ENCODE measurements at places on chromosomes 4 and X. TPM values are rescaled to one million over a fixed set of nuclear protein-coding genes. Genes with fewer than 3 reads are reported as not detected.

EGFL6 gene
- not detected for total RNA-seq

ASMT gene
- not detected for total RNA-seq

ENPEP gene
- not detected for total RNA-seq

DNA sequence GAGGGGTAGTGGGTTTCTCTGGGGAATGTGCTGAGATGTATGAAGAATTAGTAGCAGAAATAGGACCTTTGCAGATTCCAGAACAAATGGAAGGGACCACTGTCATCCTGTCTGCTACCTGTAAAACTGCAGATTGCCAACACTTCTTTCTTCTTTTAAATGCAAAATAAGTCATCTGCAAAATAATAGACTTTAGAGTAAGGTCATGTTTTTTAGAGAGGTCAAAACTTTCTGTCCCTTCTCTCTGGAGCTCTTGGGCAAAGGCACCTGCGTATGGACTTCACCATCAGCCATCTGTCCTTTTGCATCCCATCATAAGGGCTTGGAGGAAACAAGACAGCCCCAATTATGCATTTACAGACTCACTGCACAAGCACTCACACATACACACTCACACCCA is 121.1 kb upstream of the PPARGC1A start:
- peaks cover 4% of the 10 kb centered on the region for H3K27me3 ChIP-seq
- no peak overlapping the region for H3K27ac ChIP-seq
- DNase-seq = no peak
- H3K36me3 ChIP-seq = no peaks in the 10 kb centered on the region
- H3K4me3 ChIP-seq = no peak overlapping the region

DNA sequence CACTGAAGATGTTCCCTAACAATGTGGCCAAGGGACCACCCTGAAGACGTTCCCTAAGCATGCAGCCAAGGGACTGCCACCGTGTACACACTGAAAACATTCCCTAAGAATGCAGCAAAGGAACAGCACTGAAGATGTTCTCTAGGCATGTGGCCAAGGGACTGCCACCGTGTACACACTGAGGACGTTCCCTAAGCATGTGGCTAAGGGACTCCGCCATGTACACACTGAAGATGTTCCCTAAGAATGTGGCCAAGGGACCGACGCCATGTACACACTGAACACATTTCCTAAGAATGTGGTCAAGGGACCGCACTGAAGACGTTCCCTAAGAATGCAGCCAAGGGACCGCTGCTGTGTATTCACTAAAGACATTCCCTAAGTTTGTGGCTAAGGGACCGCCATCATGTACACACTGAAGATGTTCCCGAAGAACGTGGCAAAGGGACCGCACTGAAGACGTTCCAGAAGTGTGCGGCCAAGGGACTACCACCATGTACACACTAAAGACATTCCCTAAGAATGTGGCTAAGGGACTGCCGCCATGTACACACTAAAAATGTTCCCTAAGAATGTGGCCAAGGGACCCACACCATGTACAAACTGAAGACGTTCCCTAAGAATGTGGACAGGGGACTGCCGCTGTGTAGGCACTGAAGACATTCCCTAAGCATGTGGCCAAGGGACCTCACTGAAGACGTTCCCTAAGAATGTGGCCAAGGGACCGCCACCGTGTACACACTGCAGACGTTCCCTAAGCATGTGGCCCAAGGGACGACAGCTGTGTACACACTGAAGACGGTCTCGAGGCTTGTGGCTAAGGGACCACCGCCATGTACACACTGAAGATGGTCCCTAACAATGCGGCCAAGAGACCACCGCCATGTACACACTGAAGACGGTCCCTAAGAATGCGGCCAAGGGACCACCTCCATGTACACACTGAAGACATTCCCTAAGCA is 54.8 kb downstream of the DHRSX start:
- H3K4me3 ChIP-seq = no peak overlapping the region
- no peak overlapping the region for H3K27ac ChIP-seq
- no peaks in the 10 kb centered on the region for H3K4me1 ChIP-seq
- H3K36me3 ChIP-seq = peaks cover 13% of the 10 kb centered on the region
- DNase-seq = no peak
- H3K27me3 ChIP-seq = no peaks in the 10 kb centered on the region

DNA sequence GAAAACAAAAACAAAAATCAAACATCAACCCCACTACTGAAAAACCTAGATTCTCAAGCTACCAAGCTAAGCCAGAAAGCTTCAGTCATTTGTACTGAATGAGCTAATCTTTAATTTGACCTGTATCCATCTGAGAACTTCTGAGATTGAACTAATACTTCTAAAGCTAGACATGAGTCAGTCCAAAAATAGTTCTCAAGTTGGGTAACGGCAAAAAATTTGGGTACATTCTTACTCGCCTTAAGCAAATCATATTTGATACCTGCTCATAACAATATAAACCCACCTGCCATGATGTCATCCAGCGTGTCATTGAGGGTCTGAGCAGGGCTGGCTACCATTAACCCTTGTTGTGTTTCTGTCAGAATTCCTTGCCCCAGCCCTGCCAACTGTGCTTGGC is 69.7 kb upstream of the COX18 start:
- H3K27me3 ChIP-seq = no peaks in the 10 kb centered on the region
- peaks cover 21% of the 10 kb centered on the region for H3K36me3 ChIP-seq
- H3K4me3 ChIP-seq = no peak overlapping the region
- no peak for DNase-seq
- peaks cover 8% of the 10 kb centered on the region for H3K4me1 ChIP-seq

GRCh38 chr4:2515830-2516550 is 20.5 kb upstream of the FAM193A start:
- H3K36me3 ChIP-seq = peaks cover 33% of the 10 kb centered on the region
- no peaks in the 10 kb centered on the region for H3K4me1 ChIP-seq
- H3K27ac ChIP-seq = no peak overlapping the region
- DNase-seq = no peak

DNA sequence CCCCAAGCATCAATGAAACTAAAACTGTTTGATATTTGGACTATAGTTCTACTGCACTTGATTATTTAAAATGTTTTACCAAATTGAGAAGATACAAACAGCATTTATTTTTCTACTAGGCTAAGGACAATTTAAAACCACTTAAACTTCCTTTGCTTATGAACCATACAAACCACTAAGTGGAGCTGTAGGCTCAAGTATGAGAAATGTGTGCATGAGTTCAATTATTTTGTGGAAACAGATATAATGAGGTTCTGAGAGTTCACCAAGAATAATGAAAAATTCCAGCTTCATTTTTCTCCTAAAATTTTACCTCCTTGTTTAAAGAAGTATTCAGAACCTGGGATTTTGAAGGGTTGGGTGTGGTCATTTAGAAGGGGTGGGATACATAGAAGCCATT is 63.1 kb downstream of the SERPINA7 start:
- H3K4me1 ChIP-seq = no peaks in the 10 kb centered on the region
- H3K27me3 ChIP-seq = no peaks in the 10 kb centered on the region
- H3K4me3 ChIP-seq = no peak overlapping the region
- DNase-seq = no peak
- H3K36me3 ChIP-seq = no peaks in the 10 kb centered on the region

DNA sequence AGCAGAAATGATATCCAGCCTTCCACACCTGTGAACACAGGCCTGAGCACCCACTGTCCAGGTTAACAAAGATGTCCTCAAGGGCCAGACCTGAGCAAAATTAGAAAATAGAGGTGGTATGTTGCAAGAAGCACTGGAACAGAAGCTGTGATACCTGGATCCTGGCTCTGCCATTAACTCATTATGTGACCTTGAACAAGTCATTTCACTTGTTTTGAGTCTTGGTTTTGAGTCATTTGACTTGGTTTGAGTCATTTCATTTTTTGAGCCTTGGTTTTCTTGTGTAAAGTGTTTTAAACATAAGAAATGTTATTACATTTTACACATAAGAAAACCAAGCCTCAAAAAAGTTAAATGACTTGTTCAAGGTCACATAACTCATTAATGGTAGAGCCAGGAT is 2.9 kb upstream of the NWD2 start:
- DNase-seq = no peak
- H3K4me3 ChIP-seq = no peak overlapping the region
- H3K27ac ChIP-seq = no peak overlapping the region
- peaks cover 6% of the 10 kb centered on the region for H3K4me1 ChIP-seq
- H3K27me3 ChIP-seq = peaks cover 47% of the 10 kb centered on the region
- no peaks in the 10 kb centered on the region for H3K36me3 ChIP-seq

DNA sequence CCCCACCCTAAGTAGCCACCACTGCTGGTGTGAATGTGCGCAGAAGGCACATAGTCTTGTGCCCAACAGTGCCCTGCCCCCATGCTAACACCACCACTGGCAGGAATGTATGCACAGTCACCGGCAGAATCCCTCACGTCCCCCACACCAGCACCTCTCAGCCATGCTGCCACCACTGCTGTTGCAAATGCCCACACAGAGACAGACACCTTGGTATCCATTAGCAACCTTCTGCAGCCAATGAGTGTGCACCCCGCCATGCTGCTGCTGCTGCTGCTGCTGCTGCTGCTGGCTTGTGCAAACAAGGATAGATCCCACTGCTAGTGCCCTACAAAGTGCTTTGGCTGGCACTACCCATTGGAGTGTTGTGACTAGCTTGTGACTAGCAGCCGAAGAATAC is 52.4 kb upstream of the MMAA start:
- peaks cover 38% of the 10 kb centered on the region for H3K27me3 ChIP-seq
- no peak overlapping the region for H3K27ac ChIP-seq
- H3K36me3 ChIP-seq = no peaks in the 10 kb centered on the region
- no peaks in the 10 kb centered on the region for H3K4me1 ChIP-seq
- no peak for DNase-seq

DNA sequence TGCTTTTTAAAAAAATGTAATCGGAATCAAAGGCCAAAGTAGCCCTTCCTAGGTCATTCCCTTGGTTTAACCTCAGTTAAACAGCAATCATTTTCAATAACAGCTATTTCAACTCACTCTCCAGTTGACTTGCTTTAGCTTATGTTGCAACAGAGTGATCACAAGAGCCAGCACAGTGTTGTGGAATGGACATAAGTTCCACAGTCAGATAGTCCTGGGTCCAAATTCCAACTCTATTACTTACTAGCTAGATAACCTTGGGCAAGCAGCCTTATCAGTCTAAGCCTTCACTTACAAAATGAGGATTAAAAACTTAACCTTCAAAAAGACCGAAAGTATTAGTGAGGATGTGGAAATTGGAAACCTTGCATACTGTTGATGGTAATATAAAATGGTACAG is 9.2 kb upstream of the GPC3 start:
- H3K27me3 ChIP-seq = no peaks in the 10 kb centered on the region
- H3K36me3 ChIP-seq = no peaks in the 10 kb centered on the region
- DNase-seq = no peak

DNA sequence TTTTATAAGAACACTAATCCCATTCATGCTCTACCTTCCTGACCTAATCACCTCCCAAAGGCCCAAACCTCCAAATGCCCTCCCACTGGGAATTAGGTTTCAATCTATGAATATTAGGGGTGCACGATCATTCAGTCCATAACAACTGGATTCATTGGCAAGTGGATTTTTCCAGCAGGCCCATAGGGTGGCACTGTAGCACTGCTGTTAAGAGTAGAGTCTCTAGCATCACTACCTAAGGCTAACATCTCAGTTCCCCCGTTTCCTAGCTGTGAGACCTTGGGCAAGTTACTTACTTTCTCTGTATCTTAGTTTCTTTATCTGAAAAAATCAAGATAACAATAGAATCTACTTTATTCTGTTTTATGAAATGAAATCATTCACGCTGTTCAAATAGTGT is 315.8 kb downstream of the STIM2 start:
- H3K36me3 ChIP-seq = no peaks in the 10 kb centered on the region
- DNase-seq = peak; percentile 18
- no peak overlapping the region for H3K27ac ChIP-seq
- no peaks in the 10 kb centered on the region for H3K27me3 ChIP-seq

DNA sequence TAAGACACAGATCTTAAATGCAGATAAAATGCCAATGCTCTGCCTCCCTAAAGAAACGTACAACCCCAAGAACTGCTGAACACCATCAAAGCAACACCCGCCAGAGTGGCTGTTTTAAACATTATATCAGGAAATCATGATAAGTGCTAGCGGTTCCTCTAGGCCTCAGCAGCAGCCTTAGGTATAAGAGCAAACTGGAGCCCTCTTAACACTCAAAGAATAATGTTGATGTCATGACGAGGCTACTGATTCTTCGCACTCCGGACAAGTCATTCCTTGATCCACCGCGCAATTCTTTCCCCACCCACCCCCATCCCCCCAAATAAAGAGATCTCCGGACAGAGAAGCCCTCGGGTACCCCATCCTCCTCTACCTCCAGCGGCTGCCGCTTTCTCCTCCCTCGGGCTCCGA is 507 bp downstream of the LIN54 start:
- DNase-seq = peak; percentile 15
- peak overlapping the region; percentile 95 for H3K4me3 ChIP-seq
- H3K27ac ChIP-seq = peak overlapping the region; percentile 92

DNA sequence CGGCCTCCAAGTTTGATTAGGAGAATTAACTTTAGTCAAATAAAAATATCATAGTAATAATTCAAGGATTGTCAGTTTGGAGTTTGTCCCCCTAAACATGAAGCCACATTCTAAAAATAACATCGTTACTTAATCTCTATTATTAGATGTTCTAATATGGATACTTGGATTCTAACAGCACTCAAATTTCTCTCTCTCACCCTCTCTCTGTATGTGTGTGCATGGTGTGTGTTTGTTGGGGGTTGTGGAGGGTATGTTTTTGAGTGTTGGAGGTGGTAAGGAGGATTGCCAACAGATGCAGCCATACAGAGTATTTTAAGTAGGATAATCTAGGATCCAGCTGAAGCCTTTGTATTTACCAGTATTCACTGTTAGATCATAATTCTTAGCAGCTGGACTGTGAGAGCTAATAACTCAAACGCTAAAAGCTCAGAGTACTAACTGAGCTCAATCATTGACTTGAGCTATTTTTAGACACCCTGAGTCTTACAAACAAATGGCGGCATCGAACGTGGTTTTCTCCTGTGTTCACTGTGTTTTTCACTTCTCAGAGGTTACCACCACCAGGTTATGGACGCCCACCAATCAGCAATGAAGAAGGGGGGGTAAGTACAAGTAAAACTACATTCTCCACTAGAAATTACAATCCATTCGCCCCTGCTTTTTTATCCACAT is 8.8 kb downstream of the ENAM start:
- peaks cover 4% of the 10 kb centered on the region for H3K27me3 ChIP-seq
- H3K4me1 ChIP-seq = peaks cover 10% of the 10 kb centered on the region
- no peak overlapping the region for H3K4me3 ChIP-seq
- H3K27ac ChIP-seq = no peak overlapping the region
- H3K36me3 ChIP-seq = no peaks in the 10 kb centered on the region
- DNase-seq = no peak

GRCh38 chr4:21413807-21414370 is 534.7 kb downstream of the KCNIP4 start:
- no peaks in the 10 kb centered on the region for H3K36me3 ChIP-seq
- DNase-seq = no peak
- no peaks in the 10 kb centered on the region for H3K27me3 ChIP-seq
- H3K27ac ChIP-seq = no peak overlapping the region

DNA sequence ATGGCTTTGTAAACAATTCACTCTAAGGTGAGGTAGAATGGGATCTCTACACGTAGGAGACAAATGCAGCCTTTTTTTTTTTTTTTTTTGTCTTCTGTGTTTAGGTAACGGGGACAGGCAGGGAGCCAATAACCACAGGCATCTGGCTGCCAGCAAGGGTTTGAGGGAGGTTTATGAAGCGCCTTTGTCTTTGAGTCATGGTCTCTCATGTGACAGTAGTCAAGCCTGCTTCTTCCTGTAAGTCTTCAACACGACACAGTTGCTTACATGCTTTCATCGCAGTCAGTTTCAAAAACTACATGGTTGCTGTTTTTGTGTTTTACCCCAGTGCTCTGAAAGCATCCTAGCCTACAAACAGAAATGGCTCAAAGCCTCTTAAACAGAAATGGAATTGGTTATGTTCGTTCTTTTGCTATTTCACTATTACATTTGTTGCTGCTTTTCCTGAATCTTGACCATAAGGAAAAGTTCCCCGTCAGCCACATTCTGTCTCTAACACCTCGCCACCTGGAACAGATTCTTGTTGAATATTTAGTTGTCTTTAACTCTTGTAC is 127.8 kb upstream of the METTL14 start:
- H3K4me3 ChIP-seq = no peak overlapping the region
- peaks cover 9% of the 10 kb centered on the region for H3K27me3 ChIP-seq
- no peaks in the 10 kb centered on the region for H3K4me1 ChIP-seq
